ENCODE measurements at places on chromosomes 6 and 20. TPM values are rescaled to one million over a fixed set of nuclear protein-coding genes. Genes with fewer than 3 reads are reported as not detected.

- DNase-seq = peak; percentile 89
These were observed at the start of gene PLCG1 for GRCh38 chr20:41136680-41137613. TSS of gene PLCG1 (plus strand) at chr20:41137543. CDS start at chr20:41137642, 99 bp downstream.

GRCh38 chr6:112634376-112634775 lies 287.2 kb downstream of the RFPL4B start:
- no peak for DNase-seq

DNA sequence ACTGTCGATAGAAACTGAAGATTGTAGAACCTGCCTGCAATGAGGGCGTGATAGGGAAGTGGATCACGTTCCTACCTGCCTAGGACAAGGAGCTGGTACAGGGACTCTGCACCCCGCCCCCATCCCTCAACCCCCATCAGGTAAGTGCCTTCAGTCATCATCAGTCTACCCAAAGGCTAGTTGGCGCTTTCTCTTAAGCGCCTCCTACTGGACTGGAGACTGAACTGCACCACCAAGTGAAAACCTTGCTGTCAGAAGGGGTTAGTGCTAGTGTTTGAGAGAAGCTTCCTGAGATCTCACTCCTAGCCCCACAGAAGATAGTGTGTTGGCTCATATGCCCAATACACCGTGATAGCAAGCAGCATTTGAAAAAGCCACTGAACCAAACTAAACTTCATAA lies 706.5 kb upstream of the MAN1A1 start:
- DNase-seq = no peak

DNA sequence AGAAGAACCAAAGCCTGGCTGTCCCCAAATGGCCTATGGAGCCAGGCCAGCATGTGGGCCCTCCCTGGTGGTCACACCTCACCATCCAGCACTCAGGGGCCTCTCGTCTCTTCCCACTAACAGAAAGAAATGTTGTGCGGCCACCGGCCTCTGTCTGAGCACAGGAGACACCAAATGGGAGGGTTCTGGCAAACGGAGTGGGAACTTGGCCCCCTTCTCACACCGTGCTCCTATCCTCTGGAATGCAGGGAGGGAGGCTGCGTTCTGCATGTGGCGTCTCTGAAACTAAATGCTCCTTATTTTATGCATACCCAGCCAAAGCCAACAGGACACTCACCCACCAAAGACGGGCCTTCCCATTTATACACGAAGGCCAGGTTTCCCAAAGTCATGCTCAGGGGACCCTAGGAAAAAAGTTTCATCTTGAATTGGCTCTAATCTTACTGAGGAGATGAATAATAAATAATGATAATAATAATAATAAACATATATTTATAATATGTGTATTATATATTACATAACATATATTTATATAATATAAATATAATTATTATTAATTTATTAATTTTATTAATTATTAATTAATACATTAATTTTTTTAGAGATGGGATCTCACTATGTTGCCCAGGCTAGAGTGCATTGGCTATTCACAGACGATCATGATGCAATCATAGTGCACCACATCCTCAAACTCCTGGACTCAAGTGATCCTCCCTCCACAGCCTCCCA lies 102.4 kb downstream of the FOXF2 start:
- DNase-seq = no peak

- DNase-seq = no peak
These were observed 259.4 kb downstream of the EPM2A start for GRCh38 chr6:145475794-145476396.

DNA sequence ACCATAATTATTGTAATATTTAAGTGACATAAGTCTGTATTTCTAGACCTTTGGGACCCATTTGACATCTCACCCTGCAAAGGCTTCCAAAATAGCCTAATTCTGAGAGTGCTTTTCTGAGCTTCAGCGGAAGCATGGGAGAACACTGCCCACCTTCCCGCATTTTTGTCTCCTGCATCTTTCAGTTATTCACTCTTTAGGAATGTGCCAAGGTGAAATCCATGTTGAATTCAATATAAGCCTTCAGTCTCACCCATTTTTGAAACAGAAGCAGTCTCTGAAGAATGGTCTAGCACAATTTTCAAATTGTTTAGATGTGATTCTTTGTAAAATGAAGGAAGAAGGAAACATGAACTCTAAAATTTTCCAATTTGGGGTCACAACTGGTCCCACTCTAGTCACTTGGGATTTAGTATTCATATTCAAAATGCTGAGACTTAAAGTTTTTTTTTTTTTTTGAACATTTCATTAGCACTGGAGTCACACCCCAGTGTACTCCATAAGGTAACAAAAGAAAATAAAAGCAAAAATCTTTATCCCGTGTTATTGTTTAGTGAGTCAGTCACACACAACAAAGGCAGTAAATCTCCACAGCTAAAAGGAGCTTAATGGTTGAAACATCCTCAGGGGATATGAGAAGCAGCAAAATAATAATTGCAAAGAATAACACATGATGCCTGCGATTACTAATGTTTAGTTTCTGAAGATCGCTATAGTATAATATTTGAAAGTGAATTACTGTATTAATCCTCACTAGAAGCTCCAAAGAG lies 479.9 kb upstream of the BTBD3 start:
- DNase-seq = no peak

GRCh38 chr6:163062790-163063189 lies 335.0 kb downstream of the PACRG start:
- DNase-seq = no peak

GRCh38 chr6:81105998-81106397 lies 646.5 kb downstream of the TENT5A start:
- DNase-seq = no peak

GRCh38 chr6:63121166-63121565 lies 90.1 kb upstream of the FKBP1C start:
- DNase-seq = no peak

DNA sequence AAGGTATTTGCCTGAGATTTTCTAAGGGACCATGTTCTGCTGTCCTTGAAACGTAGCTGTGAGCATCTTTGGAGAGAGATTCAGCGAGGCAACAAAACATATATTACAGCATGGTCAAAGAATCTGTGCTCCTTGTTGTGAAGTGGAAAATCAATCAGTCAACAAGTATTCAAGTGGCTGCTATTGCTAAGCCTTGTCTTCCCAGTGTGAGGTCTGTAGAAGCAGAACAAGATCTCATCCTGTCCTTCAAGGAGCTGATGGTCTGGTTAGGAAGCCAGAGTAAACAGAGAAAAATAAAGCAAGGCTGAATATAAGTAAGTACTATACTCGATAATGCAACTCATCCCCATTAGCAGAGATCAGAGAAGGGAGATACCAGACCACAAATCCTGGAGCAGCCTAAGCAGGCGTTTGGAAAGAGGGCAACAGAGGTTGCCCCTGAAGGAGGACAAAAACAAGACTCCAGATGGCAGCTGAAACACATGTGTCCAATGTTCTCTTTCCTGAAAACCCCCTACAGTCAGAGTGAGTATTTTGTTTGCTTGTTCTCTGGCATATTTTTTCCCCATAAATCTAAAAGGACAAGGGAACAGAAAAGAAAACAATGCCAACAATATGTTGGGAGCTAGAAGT lies 392.0 kb downstream of the SYNE1 start:
- peak; percentile 58 for DNase-seq

DNA sequence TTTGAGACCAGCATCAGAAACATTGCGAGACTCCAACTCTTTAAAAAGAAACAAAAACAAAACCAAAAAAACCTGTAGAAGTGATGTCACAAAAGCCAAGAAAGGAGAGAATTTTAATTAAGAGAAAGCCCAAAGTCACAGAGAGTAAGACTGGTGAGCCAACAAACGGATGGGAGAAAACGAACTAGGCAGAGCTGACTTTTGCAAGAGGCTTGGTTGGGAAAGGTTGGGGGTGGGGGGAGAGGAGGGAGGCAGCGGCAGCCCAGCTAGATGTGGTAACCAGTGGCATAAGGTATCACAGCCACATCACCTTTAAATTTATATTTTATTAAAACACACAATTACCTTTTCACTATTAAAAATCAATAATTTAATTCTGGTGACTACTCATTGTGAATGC lies 23.5 kb downstream of the NOL7 start:
- DNase-seq = no peak

GRCh38 chr6:159973951-159974350 lies 5.1 kb downstream of the IGF2R start:
- DNase-seq = no peak

DNA sequence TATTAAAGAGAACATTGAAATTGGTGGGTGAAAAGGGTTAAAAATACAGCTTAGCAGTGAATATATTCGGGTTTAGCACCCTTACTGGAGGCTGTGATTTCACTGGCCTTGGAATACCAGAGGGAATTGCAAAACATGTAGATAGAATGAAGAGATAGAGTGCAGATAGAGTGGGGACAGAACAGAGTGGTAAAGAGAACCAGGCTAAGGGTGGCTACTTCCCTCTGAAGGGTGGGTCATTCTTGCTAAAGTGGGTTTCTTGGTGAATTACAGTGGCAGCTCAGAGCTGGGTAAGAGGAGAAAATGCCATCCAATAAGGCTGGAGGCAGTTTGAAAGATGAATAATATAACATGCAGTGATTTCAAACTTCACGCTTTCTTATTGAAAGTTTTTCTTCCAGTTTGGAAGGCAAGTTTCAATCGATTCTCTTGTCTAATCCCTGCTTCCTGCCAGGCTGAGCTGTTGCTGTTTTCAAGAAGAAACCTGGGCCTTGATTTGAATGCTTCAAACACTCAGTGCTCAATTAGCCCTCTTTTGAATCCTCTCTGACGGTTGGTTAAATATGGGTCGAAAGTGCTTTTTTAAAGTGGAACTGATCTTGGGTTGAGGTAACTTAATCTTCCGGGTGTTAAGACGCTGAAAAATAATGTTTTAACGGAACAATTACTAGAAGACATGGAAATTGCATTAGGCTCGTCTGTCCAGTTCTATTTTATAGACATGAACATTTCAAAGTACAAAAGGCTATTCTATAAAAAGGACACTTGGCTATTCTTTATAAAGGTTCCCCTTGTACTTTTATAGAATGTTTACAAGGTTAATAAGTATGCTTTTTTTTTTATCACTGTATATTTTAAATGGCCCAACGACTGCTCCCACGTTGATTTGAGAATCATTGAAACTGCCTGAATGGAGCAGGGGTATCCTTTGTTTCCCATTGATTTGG lies 203.3 kb downstream of the BCAS1 start:
- no peak for DNase-seq

GRCh38 chr20:58312836-58313235 lies 3.3 kb downstream of the RAB22A start:
- DNase-seq = no peak

GRCh38 chr6:34391786-34392496 lies 528 bp downstream of the NUDT3 start:
- DNase-seq = peak; percentile 49

DNA sequence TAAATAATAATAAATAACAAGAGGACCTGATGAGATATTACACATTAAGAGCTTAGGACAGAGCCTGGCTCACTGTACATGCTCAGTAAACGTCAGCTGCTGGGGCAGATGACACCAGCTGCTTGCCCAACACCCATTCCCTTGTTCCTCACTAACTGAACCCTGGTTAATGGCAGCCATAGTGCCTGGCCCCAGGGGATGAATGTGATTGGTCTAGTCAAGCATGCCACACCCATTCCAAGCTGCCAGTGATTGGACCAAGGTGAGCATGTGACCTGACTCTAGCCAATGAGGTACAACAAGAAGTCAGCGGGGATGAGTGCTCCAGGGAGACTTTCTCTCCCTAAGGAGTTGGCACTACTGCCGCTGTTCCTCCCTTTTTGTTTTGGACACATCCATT lies 85.1 kb upstream of the PTPN1 start:
- DNase-seq = no peak

GRCh38 chr20:3115190-3116107 lies 30.9 kb upstream of the AVP start:
- DNase-seq = no peak

GRCh38 chr6:1576711-1577110 lies 33.0 kb upstream of the FOXC1 start:
- DNase-seq = no peak

GRCh38 chr20:13995841-13996240 lies 525 bp downstream of the MACROD2 start:
- DNase-seq = no peak

GRCh38 chr20:44810061-44810390 lies 320 bp downstream of the RIMS4 start:
- DNase-seq = no peak

- DNase-seq = no peak
These were observed 12.8 kb upstream of the SSR1 start for GRCh38 chr6:7325750-7326149.

The RAET1L gene
- total RNA-seq = 2.8 TPM

The PTP4A1 gene
- total RNA-seq = 65.8 TPM

The MRAP2 gene
- 5.6 TPM for total RNA-seq

The ZNF311 gene
- total RNA-seq = 1.5 TPM

The BHLHE23 gene
- total RNA-seq = not detected

The PDE10A gene
- 9.2 TPM for total RNA-seq

The FITM2 gene
- 7.4 TPM for total RNA-seq

The DEK gene
- 125 TPM for total RNA-seq

The NMBR gene
- not detected for total RNA-seq

Data from skin of body (tissue), 3 donors.